ENCODE measurements at places on chromosomes 4 and X.
A peak's percentile ranks its signal among the peaks of the same experiment; 100 is the strongest.

DNA sequence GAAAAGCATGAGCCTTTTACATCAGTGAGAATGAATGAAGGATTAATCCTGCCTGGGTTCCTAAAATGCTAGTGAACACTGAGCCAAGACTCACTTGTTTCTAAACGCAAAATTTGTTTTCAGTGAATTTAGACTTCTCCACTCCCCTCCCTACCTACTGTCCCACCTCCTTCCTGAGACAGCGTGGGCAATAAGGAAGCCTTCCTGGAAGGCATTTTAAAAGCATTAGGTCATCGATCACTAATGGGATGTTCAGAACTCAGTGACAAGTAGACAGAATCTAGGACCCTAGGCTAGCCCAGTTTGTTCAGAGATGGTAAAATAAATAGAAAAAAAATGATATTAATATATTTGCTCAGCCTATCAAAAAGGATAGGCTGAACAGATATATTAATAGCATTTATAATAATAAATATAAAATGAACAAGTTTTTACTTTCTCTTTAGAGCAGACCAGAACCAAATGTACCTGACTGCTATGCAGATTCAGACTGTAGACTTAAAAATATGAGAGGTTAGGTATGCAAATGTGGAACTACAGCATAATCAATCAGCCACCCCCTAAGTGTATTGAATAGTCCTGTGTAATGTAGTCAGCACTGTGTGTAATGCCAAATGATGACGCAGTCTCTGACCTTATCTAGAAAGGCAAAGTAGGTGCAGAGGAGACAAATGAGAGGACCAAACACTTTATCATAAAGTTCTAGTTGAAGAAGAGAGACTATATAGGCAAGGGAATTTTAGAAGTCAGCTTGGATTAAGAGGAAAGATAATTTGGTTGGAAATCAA, 331.1 kb downstream of the GPAT3 start:
- DNase-seq, result no peak

DNA sequence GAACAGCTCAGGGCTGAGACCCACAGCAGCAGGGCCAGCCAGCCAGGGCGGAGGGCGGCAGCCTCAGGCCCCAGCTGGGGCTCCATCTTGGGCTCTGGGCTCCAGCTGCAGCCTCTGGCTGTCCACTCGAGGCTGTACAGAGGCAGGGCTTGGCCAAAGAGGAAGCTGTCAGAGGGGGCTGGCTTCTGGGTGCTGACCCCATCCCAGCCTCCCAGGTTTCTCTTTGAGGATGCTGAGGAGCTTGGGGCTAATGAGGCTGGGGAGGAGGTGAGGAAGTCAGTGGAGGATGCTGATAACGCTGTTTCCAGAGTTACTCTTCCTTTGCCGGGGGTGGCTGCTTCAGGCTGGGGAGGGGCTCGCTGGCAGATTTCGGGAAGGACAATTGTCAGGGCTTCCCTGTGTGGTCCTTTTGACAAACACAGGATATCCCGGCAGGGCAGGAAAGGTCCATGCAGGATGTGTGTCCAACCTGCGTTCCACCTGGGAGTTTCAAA, at the start of gene DIPK2B:
Gene DIPK2B, minus strand, starts transcription at position 136 of the 494 bp plus-strand sequence. Its CDS starts 50 bp downstream, at position 86.
- DNase-seq, result no peak

- DNase-seq, result peak; percentile 41
These were observed 5.1 kb downstream of the AFF1 start for GRCh38 chr4:86939729-86940575.

DNA sequence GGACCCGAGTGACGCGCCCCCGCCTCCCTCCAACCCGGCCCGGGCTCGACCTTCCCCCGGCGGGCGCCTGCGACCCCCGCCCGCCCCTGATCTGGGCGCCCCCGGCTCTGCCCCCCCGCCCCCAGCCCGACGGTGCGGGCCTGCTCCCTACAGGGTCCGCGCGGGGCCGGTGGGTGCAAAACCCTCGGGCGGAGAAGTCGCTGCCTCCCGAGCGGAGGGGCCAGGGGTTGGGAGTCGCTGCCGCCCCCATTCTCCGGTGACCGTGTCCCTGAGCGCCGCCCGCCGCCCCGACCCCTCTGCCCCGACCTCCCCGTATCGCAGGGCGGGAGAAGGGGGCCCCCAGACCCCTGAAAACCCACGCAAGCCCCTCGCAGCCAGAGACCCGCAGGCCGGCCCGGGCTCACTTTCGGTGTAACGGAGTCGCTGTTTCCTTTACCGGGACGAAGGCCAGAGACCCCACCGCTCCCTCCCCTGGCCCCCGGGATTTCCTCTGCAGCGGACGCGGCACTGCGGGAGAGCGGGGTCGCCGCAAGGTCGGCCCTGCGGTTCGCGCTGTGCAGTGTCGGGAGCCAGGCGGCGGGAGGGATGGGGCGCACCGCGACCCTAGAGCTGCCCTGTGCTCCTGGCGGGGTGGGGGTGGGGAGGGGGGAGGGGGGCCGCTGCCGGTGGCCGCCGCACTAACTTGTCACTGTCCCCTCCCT, 729 bp upstream of the CPLX1 start:
- DNase-seq, result no peak

DNA sequence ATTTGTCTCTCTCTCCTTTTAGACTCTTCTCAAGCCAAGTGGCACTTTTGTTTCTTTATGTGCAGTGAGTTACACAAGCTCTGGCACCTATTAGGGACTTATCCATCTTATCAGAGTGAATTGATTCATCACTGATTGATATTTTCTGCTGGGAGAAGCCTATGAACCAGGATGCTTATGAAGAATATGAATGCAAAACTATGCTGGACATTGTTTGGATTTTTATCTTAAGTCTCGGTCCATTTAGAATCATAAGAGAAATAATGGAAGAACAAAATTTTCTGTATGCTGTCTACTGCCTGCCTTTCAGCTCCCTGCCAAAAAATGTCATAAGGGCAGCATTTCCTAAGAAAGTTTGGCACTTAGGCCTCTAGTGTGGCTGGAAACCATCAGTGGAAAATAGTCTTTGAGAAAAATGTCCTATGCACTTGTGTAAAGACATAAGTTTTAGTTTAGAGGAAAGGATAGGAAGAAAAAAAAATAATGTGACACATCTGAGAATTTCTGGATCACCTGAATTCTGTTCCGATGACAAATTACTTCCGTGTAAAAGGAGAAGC, 365.7 kb upstream of the MAD2L1 start:
- no peak for DNase-seq

- DNase-seq, result no peak
These were observed 75.9 kb downstream of the COQ2 start for GRCh38 chr4:83208371-83209365.

GRCh38 chr4:172095161-172095560, 282.0 kb downstream of the GALNTL6 start:
- DNase-seq, result no peak

GRCh38 chrX:135437867-135438733, 16.4 kb downstream of the SMIM10L2A start:
- DNase-seq, result no peak

DNA sequence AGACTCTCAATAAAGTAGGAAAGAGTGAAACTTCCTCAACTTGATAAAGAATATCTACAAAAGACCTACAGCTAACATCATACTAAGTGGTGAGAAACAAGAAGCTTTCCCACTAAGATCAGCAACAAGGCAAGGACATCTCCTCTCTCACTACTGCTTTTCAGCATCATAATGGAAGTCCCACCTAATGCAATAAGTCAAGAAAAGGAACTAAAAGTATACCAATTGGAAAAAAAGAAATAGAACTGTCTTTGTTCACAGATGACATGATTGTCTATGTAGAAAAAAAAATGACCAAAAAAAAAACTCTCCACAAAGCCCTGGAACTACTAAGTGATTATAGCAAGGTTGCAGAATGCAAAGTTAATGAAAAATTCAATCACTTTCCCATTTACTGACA, 25.1 kb upstream of the SH3RF1 start:
- no peak for DNase-seq

GRCh38 chr4:69044247-69044646, 52.0 kb upstream of the UGT2B7 start:
- DNase-seq, result no peak

GRCh38 chrX:41067721-41068120, 17.5 kb upstream of the USP9X start:
- no peak for DNase-seq

GRCh38 chr4:122584519-122584918, 36.3 kb downstream of the IL21 start:
- DNase-seq, result peak; percentile 35

DNA sequence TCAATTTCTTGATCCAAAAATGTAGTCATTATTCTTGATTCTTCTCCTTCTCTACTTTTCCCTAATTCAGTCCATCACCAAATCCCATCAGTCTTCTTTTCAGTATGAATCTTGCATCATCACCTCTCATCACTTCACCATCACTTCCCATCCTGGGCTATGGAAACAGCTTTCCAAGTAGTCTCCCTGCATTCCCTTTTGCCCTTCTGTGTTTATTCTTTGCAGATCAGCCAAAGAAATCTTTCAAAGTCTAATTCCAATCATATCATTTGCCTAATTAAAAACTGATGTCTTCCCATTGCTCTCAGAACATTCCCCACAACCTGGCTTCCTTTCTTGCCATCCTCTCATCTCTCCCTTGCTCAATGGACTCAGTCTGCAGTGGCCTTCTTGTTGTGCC, 201.7 kb upstream of the ADAMTS3 start:
- no peak for DNase-seq

GRCh38 chr4:22762548-22762947, 69.8 kb downstream of the GBA3 start:
- DNase-seq, result no peak

GRCh38 chr4:152628128-152628527, 51.7 kb downstream of the TMEM154 start:
- DNase-seq, result no peak

DNA sequence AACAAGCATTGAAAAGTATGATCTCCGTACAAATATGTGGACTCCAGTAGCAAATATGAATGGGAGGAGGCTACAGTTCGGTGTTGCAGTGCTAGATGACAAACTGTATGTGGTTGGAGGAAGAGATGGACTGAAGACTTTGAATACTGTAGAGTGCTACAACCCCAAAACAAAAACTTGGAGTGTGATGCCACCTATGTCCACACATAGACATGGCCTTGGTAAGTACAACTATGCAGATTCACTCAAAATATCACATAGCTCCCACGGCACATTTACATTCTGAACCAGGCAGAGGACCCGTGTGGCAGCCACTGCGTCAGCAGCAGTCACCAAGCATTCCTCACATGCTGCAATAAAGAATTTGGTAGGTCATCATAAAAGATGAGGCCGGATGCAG, 41.3 kb downstream of the KLHL5 start:
- no peak for DNase-seq

- DNase-seq, result no peak
These were observed 173.0 kb downstream of the GPC3 start for GRCh38 chrX:133812402-133812801.

DNA sequence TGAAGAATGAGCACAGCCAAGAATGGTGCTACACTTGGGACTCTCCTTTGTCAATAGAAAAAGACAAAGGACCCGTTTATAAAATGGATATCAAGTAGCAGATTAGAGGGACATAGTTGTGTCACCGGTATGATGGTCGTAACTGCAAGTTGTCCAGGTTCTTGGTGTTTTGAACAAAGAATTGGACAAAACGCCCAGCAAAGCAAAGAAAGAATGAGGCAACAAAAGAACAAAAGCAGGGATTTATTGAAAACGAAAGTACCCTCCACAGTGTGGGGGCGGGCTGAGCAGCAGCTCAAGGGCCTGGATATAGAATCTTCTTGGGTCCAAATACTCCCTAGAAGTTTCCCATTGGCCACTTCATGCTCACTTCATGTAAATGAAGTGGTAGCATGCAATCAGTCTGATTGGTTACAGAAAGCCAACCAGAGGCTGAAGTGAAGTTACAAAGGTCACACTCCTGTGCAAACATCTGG, 54.7 kb downstream of the SHROOM3 start:
- no peak for DNase-seq

GRCh38 chr4:61603086-61603485, 403.0 kb downstream of the ADGRL3 start:
- DNase-seq, result no peak

DNA sequence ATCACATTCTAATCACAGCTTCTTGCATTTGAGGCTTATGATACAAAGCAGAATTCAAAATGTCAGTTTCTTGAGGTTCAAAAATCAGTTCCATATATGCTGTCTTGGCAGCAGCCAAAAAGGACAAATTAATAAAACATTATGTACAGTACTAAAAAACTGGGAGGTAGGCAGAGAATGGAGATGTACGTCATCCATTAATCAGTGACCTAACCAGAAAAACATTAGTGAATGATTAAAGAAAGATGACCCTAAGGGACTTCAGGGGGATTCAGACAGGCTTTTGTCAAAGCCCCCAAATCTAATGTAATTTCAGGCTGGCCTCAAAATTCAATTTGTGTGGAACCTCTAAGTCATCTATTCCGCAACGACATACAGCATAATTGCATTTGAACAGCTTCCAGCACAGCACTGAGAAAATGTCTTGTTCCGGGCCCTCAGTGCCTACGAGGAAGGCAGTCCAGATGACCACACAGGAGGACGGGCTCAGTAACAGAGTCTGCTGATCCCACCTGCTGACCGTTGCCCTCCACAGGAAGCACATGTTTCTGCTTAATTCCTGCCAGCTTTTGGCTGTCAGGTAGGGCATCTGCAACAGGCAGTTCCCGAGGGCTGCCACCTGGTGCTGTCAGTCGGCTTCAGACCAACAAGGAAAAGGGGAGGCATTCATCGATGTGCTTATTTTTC, 83.8 kb upstream of the HHIP start:
- DNase-seq, result no peak

DNA sequence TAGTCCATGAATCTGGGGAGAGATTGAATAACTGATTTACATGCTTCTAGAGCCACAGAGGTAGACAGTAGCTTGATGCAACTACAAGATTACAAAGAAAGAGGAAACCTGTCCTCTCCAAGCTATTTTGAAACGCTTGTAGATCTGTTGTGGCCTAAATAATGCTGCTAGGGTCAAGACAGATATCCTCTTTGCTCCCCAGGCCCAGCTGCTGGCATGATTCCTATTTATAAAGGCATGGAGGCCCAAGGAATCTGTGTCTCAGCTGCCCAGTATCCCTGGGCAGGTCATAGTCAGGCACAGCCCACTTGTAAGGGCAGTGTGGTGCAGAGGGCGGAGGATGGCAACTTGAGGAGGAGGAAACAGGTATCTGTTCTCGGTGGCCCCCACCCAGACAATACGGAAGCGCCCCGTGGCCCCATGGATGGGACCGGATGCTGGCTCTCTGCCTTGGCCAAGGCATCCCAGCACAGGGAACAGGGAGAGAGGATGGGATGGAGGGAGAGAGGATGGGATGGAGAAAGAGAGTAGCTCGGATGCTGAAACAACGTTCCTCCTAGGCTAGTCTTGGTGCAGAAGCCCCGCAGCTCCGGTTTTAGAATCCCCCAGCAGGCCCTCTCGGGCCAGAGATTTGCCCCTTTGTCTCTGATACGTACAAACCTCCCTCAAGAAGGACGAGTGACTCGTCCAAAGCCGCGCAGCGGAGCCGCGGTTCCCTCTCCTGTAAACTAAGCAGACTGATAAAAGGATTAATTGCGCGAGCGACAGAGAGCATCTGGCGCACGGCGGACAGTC, 767 bp upstream of the SMIM20 start:
- DNase-seq, result no peak

Measured in activated T-cell treated with anti-CD3 and anti-CD28 coated beads, Interleukin-2, amount 50 U/mL, for 48 hours (primary cell).